Germinal center (tissue), 1 donor: ENCODE measurements at places on chromosomes 5 and 9.

- DNase-seq, result no peak
Measured at GRCh38 chr9:118129541-118129940, 425.3 kb downstream of the TLR4 start.

DNA sequence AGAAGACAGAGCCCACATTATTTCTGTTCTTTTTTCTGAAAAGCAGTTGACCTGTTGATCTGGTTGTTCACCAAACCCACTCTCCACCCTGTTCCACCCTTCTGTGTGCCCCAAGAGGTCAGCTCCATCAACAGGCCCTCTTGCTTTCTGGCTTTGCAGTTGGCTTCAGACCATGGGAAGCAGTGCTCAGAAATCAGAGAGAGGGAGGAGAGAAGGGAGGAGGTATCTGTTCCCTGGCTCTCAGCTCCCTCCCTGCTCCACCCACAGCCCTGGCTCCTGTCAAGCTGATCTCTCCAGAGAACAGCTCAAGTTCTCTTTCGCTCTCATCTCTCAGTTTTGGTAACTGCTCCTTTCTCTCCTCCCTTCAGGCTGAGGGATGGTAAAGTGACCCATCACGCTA is 144.2 kb upstream of the RAI14 start:
- no peak for DNase-seq

DNA sequence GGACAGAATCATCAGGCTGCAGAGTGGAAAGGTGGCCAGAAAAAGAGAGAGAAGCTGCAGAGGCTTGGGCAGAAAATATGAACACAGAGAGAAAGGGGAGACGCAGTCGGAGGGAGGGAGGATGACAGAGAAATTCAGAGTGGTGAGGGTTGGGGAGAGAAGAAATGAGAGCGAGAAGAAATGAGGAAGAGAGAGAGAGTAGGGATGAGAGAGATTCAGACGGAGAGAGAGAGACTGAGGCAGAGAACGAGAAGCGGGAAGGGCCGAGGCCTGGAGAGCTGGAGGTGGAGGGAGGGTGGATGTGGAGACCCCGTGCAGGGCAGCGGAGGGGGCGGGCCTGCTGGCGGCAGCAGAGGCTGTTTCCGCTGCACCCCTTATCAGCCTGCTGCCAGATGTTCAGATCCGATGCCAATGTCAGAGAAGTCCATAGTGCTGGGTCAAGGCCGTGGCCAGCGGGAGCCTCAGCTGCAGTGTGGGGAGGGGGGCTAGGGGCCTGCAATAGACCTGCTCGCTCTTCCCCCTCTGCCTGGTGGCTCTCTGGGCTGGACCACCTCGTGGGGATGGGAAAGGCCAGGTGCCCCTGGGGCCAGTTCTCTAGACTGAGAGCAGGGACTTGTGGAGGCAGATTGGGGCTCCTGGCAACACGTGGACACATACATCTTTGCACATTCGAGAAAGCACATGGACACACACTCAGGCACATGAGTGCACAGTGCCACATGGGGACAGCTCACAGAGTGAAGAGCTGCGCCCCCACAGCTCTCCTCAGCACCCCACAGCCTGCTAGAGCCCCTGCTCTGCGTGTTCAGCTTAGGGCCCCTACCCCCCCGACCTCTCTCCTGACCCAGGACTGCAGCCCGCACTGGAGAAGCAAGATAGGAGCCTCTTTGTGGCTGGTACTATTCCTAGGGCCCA is 4.9 kb upstream of the NR5A1 start:
- no peak for DNase-seq

GRCh38 chr9:87564791-87565241 is 67.1 kb downstream of the DAPK1 start:
- no peak for DNase-seq

DNA sequence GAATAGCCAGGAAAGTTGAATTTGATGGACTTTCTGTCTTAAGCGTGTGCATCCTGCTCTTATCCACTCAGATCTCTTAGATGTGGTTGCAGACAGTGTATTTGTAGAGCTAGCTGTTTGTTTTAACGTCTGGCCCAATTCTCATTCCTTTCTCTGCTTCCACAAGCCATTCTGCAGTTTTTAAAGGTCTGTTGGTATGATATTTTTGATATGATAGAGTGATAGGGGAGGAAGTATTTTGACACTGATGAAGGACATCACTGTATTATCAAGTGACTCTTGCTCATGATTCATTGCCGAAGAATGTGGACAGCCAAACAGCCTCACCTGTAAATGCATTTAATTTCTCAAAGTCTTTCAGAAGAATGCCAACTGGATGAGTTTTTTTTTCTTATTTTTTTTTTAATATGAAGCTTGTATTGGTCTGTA is 4.5 kb downstream of the TJP2 start:
- DNase-seq, result no peak

DNA sequence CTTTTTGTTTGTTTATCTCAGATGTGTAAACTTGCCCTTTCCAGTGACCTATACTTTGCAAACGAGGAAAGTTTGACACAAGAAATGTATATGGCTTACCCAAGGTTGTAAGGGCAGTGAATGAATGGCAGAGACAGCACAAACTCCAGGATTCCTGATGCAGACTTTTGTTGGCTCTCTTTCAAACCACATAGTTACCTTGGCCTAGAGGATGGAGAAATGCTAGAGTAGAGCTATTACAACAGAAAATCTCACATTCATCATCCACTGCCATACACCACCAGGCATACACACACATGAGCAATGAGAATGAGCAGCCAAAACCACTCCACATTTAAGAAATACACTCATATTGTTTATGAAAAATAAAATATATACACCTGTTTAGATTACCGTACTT is 387.0 kb downstream of the TLR4 start:
- DNase-seq, result no peak

DNA sequence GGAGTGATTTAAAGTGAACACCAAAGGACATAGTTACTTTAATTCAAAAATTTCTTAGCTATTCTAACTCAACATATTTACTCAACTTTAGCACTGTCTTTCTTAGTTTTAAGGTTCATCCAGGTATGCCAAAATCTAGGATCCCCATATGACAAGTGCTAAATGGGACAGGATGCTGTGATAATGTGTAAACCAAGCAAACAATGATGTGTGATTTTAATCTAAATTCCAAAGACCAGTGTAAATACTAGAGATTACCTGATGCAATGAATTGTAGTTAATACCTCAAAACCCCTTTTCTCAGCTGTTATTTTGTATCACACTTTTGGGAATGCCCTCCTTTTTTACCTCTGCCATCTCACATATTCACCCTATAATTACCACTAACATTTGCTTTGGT is 26.8 kb upstream of the ISOC1 start:
- DNase-seq, result no peak

DNA sequence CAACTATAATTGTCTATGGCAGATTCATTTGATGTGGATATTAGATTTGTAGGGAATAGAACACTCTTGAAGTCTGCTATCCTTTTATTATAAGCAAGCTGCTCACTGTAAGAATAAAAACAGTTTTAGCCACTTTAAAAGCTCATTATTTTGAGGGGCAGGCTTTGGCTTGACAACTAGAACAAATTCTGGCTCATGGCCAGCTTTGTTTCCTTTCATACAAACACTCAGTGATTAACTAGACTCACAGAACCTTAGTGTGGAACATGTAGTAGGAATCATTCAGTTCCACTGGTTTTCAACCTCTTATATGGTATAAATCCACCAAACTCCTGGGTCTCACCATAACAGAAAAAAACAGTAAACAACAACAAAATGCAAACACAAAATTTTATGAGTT is 27.4 kb upstream of the CEP120 start:
- no peak for DNase-seq

DNA sequence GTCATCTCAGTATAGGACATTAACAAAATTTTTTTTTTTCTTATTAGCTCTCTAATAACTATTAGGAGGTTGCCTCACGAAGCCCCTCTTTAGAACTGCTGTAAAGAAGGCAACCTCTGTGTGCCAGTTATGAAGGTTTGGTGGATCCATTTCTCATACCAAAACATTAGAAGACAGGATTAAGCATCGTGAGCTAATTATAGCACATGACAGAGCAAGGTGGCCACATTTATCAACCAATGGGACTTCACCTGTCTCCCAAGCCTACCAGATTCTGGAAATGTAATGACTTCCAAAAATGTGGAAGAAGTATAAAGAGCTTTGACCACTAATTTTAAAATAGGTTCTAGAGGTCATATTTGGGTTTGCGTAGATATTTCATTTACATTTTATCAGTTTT is 107.2 kb downstream of the SMARCA2 start:
- no peak for DNase-seq

DNA sequence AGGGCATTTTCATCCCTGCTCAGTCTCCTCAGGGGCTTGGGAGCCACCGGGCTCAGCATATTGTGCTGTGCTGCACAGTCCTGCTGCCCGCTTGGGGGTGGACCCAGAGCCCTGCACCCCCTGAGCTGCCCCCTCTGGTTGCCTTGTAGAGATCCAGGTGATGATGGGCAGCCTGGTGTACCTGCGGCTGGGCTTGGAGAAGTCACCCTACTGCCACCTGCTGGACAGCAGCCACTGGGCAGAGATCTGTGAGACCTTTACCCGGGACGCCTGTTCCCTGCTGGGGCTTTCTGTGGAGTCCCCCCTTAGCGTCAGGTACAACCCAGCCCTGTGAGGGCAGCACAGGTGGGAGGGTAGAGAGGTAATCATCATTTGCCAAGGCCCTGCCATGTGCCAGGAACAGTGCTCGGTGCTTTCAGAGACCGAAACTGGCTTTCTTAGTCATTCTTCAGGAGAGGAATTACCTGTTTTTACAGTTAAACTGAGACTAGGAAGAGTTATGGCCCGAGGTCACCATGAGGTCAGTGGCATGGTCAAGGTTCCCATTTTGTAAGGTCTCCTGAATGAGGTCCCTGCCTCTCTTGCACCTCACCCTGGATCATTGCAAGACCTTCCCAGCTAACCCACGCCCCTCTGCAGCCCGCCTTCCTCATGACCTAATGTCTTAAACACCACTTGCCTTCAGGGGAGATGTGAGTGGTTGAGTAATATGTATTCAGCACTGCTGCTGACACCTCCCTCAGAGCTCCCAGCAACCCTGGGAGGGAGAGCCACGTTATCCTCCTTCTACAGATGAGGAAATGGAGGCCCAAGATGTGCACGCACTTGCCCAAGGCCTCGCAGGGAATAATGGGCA is 7.5 kb downstream of the NHP2 start:
- DNase-seq, result peak; percentile 75

DNA sequence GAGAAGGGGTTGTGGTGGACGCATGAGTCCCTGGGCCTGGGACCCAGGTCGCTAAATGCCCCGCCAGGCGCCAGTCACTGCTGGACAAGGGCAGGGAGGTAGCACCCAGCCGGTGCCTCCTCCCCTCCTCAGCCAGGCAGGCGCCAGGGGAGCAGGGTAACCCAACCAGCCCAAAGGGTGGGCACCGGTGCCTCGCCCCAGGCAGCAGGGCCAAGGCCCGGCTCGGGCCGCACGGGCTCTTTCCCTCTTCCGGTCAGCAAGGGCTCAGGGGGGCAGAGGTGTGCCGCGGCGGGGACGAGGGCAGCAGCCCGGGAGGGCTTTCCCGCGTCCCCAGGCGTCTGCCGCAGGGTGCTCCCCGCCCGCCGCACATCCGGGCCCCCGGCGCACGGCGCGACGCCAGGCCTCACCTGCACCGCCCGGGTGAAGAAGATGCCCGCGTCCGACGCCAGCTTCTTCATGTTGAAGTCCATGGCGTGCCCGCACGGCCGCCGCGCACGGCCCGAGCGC is 393 bp downstream of the SH3GLB2 start:
- peak; percentile 62 for DNase-seq

DNA sequence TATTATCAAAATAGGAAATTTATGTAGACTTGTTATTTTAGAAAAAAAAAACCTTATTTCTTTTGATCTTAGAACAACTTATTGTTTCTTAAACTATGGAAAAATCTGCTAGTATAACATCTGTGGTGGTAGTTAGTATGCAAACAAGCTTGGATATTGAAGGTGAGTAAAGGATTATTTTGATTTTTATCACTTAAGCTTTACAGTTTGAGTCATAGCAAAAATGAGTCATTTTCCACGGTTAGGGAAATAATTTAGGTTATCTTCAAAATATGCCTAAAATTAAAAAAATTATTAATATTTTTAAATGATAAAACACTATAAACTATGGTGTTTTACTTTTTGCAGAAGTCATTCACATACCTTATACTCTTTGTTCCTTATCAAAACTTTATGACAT is 107.2 kb upstream of the DHFR start:
- DNase-seq, result no peak
